ENCODE measurements at places on chromosomes 11 and 22.

DNA sequence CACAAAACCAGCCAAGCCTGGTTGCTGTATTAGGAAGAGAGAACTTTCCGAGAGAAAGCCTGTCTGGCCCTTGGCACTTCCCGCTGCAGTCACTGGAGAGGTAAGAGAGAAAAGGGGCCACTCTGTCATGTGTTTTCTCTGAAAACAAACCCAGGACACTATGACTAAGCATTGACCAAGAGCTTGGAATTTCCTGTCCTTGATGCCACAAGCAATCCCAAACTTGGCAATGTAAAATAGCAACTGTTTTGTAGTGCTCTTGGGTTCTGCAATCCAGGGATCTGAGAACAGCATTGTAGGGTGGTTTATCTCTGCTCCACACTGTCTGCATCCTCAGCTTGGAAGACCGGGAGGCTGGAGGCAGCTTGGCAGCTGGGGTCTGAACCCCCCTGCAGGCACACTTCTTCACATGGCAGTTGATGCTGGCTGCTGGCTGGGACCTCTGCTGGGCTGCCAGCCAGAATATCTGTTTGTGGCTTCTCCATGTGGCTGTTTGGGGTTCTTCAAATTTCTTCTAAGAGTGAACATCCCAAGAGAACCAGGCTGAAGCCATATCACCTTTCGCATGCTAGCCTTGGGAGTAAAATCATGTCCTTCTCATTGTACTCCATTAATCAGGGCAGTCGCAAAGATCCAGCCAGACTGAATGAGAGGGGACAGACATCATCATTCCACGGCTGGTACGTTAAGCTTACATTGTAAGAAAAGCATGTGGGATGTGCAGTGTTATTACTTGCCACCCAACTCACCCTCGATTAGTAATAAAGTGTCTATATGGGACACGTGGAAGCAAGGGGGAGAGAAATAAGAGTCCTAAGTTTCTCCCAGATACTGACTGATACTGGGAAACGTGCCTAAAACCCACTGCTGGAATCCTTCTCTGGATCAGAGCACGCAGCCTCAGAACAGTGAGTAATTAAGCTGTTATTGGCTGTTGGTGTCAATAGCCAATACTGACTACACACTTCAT is 537.4 kb upstream of the B3GAT1 start:
- DNase-seq = no peak

DNA sequence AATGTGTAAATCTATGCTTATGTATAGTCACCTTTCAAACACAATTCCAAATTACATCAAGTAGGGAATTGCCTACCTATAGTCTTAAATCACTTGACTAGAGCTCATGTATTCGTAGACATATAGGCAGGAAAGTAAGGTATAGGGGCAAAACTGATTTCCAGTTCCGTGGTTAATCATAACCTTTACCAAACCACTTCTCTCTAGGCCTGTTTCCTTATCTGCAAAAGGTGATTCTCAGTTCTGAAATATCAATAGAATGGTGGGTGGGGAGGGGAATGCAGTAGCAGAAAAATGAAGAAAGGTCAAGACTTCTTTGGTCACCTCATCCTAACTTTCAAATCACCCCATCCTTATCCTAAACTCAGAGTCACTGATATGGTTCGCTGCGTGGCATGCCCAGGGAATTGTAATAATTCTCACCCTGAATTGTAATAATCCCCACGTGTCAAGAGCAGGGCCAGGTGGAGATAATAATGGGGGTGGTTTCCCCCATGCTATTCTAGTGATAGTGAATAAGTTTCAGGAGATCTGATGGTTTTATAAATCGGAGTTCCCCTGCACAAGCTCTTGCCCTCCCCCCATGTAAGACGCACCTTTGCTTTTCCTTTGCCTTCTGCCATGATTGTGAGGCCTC is 1.9 kb upstream of the ANO5 start:
- DNase-seq = no peak

DNA sequence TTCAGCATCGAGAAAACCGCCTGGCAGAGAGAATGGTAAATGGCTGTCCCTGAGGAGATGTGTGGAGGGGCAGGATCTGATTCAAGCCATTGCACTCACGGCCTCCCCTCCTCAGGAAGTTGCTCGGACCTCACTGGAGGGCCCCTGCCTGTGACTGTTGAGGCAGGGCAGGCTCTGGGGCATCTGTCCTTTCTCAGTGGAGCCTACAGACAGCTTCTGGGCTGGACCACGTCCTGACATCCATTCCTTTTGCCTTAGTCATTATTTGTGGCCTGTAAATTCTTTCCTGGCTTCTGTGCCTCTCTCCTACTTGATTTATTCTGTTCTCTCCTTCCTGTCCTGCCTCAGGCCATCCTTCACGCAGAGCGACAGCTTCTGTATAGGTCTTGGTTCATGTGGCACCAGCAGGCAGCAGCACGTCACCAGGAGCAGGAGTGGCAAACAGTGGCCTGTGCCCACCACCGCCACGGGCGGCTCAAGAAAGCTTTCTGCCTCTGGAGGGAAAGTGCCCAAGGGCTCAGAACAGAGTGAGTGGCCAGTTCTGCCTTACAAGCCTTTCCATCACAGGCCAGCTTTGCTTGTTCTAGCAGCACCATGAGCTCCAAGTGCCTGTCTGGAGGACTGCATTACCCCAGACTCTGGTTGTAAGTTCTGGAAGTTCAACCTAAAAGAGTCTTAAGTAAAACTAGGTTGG is 59.6 kb downstream of the PISD start:
- no peak for DNase-seq

GRCh38 chr11:124801636-124802312 is 1.6 kb upstream of the MSANTD2 start:
- DNase-seq = no peak

DNA sequence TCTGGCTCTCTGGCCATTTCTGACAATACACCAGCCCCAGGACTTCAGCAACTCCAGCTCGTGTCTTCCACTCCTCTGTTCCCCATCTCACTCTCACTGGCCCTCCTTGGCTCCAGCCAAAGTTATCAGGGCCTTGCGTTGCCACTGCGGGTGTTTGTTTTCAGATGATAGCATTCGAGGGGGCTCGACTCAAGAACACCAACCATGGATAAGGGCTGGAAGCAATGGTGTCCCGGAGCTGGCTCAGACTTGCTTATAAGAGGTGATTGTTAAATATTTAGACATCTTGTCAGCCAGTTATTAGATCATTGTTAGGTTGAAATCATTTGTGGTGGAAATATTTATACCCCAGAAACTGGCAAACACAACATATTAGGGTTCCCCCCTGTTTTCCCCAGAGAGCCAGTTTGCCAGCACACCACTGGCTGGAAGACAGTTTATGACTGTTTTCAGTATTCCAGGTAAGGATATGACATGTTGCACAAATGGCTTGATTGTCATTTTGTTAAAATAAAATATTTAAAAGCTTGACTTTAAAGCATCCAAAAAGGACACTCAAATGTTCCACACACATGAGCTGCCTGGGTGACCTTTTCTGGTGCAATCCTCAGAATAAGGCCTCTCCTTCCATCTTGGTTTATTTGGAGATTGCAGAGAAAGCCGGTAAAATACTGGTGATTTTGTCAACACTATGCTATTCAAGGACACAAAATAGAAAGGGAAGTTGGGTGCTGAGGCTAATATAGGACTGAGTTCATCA is 98.3 kb downstream of the FBXO7 start:
- no peak for DNase-seq

GRCh38 chr11:75155570-75156422 is 4.9 kb downstream of the SLCO2B1 start:
- no peak for DNase-seq

GRCh38 chr22:37330200-37331033 is 48.1 kb downstream of the CYTH4 start:
- DNase-seq = no peak

DNA sequence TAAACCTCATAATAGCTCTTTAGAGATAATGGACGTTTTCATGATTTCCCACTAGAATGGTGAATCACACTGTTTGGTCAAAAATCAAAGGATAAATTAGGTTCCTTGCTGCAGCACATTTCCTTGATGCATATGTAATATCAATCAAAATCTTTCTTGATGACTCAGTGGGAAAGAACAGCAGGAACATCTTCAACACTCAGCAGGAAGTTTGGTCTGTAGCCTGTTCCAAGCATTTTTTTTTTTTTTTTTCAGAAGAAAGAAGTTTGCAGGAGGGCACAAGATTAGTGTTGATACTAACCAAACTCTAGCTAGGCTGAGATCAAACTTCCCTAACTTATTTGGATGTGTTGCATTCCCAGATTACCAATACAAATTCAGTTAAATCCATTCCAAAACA is 1529.8 kb downstream of the FAM181B start:
- DNase-seq = no peak

- DNase-seq = no peak
Measured at GRCh38 chr11:134742224-134742612, 330.2 kb upstream of the B3GAT1 start.

DNA sequence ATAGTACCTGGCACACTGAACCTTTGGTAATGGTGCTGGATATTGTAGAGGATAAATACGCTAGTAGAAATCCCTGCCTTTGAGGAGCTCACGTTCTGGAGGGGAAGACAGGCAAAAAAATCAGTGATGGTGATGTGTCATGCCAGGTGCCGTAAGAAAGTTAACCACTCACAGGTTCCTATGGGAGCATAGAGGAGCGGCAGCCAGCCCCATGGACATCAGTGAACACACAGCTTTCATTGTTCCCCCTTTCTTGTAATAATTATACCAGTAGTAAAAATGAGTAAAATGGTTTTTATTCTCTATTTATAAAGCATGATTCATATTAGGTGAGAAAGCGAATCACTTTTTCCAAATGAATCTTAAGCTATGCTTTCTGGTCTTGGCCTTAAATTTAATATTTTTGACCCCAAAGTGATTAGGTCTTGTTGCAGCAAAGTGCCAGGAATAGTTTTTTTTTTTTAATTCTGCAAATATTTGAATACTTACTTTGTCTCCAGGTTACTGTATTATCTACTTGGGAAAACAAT is 57.9 kb downstream of the UVRAG start:
- no peak for DNase-seq

- no peak for DNase-seq
Measured at GRCh38 chr11:71556018-71556417, 7.8 kb downstream of the KRTAP5-9 start.

DNA sequence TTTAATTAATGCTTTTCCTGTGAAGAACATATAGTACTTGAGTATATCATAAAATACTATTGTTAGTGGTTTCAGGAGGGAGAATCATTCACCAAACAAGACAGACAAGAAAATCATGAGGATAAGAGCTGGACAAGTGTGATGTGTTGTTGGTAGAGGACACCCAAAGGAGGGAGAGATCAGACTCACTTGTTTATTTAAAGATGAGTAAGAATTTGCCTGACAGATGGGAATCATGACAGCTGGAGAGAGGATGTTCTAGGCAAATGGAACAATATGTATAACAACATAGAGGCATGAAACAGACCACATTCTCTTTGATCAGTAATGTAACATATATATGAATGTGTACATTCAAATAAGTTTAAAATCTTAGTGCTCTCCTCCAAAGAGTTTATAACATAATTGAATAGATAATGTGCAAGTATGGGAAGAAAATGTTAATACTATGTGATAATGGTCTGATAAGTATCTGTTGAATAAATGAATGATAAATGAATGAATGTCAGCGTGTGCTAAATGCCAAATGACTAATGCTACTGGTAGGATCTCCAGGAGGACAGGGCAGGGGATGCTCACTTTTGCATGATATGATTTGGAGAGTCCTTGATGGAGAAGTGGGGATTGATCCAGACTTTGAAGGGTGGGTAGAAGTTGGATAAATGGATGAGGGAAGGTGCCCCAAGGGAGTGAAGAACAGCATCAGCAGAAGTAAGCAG is 228.9 kb upstream of the SORL1-AS1 start:
- DNase-seq = no peak

GRCh38 chr11:29449281-29450074 is 567.4 kb downstream of the KCNA4 start:
- no peak for DNase-seq
